ENCODE measurements at places on chromosomes 12 and 14.

GRCh38 chr12:28089338-28089737, 100.9 kb upstream of the CCDC91 start:
- H3K4me1 ChIP-seq: peaks cover 2% of the 10 kb centered on the region
- peak; percentile 50 for DNase-seq
- no peaks in the 10 kb centered on the region for H3K36me3 ChIP-seq
- no peak overlapping the region for H3K4me3 ChIP-seq

DNA sequence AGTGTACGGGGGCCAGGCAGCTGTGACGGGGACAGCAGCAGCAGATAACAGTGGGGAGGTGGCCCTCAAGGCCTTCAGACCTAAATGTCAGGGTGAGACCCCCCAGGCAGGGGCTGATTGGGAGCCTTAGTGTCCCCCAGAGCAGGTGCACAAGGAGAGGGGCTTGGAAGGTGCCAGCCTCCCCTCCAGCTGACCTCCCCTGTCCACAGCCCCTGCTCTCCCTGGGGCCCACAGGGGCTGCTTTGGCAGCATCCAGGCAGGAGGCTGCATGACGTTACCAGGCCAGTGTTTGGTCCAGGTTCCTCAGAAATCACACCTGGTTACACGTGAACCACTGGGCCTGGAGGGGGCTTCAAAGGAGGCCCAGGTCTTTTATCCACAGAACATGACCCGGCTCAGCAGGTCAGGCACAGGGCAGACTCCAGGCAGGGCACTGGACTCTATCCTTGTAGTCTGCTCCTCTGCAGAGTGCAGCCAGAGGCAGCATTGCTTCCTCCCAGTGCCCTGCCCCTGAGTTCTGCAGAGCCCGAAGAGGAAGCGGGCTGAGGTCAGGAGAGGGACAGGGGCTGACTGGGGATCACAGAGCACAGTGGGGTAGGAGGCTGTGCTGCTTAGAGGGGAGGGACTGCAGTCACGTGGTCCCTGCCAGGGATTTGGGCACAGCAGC, 2.6 kb upstream of the TRMT61A start:
- H3K27me3 ChIP-seq: peaks cover 5% of the 10 kb centered on the region
- no peaks in the 10 kb centered on the region for H3K36me3 ChIP-seq
- H3K4me3 ChIP-seq: no peak overlapping the region
- no peak for DNase-seq
- peaks cover 5% of the 10 kb centered on the region for H3K4me1 ChIP-seq

GRCh38 chr12:29048787-29049186, 100.3 kb upstream of the FAR2 start:
- peak; percentile 6 for DNase-seq
- H3K27ac ChIP-seq: no peak overlapping the region

DNA sequence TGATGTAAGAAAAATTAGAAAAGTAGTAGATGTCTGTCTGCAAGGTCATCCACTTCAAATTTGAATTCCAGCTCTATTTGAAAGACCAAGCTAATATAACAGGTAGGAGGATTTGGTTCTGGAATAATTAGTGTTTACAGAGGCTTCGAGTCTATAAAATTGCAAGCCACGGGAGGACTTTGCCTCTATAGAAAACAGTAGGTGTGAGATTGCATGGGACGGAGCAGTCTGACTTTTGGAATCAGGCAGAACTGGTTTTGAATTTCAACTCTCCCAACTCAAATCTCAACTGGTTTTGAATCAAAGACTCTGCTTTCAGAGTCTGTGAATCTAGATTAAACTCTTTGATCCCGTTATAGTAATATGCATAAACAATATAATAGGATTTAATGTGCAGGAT, 82.4 kb downstream of the PIK3C2G start:
- DNase-seq: no peak
- no peak overlapping the region for H3K4me3 ChIP-seq
- H3K4me1 ChIP-seq: no peaks in the 10 kb centered on the region
- no peak overlapping the region for H3K27ac ChIP-seq

- DNase-seq: no peak
- H3K27me3 ChIP-seq: no peaks in the 10 kb centered on the region
- H3K4me3 ChIP-seq: no peak overlapping the region
- no peak overlapping the region for H3K27ac ChIP-seq
- H3K36me3 ChIP-seq: no peaks in the 10 kb centered on the region
- H3K4me1 ChIP-seq: no peaks in the 10 kb centered on the region
Measured at GRCh38 chr12:1473418-1473817, 121.0 kb downstream of the FBXL14 start.

DNA sequence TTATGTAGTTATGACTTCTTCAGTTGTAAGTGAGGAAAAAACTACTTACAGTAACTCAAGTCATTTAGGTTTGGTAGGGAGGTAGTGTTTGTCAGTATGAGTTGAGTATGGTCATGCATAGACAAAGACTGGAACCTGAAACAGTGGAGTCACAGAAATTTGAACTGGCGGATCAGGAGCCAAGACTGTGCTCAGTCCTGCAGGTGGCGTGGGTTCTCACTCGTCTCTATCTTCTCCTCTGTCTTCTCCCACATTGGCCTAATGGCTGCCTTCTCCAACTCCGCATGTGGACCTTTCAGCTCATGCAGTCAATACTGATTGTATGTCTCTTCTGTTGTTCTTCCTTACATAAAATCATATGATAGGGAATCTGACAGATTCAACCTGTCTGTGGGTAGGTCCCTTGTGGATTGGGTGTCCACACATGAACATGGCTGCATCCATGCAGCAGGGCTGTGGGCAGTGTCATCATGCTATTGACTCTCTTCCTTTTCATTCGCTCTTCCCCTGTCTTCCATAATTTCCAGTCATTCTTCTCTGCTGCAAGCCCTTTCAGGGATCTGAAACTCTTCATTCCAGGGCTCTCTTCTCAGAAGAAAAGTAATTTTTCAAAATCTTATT, 78.8 kb upstream of the NEDD1 start:
- no peaks in the 10 kb centered on the region for H3K4me1 ChIP-seq
- DNase-seq: peak; percentile 47
- H3K27me3 ChIP-seq: no peaks in the 10 kb centered on the region

GRCh38 chr12:116922194-116922897, 11.6 kb downstream of the FBXW8 start:
- peaks cover 1% of the 10 kb centered on the region for H3K4me1 ChIP-seq

DNA sequence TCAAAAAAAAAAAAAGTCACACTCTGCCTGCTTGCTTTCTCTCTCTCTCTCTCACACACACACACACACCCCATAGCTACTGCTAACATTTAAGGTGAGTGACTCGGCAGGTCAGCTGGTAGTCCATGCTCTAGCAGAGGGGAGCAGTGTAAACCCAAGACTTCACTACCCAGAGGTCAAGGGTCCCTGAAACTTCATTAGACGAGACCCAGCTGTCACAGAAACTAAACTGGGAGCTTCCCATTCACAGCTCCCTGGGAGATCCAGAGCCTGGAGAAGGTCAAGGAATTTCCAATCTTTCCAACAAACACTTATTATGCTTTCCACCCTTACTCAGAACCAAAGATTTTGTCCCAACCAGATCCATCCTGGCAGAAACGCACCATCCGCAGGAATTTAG, 33.2 kb downstream of the CKAP4 start:
- no peaks in the 10 kb centered on the region for H3K27me3 ChIP-seq
- H3K4me3 ChIP-seq: no peak overlapping the region
- no peak for DNase-seq
- H3K27ac ChIP-seq: no peak overlapping the region

DNA sequence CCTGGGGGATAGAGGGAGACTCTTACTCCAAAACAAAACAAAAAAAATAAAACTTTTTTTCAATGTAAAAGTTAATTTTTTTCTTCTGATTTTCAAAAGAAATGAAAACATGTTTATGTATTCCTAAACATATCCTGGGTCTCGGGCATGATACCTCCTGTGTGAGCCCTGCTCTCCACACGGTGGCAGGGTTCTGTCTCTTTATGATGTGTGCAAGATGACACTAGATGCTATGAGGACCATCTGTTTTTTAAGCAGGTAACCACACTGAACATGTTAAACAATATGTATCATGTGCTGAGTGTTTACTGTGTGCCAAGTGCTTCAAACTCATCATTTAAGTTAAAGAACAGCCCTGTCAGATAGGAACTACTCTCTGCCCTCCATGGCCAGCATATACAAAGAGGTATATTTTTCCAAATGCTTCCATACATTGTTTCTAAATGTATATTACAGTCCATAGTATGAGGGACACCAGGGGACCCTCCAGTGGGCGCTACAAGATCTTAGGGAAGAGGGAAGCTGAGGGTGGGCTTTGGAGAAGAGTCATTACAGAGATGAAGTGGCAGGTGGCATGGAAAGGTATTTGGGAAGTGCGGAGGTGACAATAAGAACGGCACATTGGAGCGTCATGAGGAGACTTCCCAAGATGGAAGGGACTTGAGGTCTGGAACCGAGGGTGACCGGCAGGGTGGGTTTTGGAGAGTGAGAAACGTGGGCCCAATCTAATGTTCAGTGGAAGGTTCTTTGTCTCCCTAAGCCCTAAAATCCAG, 28.5 kb downstream of the FOS start:
- peak; percentile 47 for DNase-seq
- no peaks in the 10 kb centered on the region for H3K27me3 ChIP-seq
- no peaks in the 10 kb centered on the region for H3K36me3 ChIP-seq
- no peak overlapping the region for H3K27ac ChIP-seq

Data from mesendoderm (in vitro differentiated cells).